ENCODE measurements at places on chromosomes 2 and 18. TPM values are rescaled to one million over a fixed set of nuclear protein-coding genes. Genes with fewer than 3 reads are reported as not detected.

GRCh38 chr2:83240611-83241010, 1218.5 kb downstream of the SUCLG1 start:
- no peak for DNase-seq

- no peak for DNase-seq
These were observed 118.1 kb upstream of the CXCR4 start for GRCh38 chr2:136236019-136236418.

DNA sequence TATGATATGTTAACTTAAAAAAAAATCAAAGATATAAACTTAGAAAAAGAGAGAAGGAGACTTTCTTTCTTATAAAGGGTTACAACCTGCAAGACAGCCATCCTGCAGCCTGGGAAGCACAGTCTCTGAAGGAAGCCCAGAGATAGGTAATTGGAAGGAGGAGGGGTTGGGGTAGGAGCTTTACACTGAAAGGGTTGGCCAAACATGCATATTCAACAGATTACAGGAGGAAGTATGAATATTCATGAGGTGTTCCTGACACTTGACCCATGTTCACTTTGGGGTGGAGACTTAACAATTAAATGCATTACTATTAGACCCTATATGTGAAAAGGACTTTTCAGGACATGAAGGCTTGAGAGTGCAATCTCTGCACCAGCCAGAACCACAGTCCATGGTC, 71.7 kb upstream of the CDH2 start:
- no peak for DNase-seq

DNA sequence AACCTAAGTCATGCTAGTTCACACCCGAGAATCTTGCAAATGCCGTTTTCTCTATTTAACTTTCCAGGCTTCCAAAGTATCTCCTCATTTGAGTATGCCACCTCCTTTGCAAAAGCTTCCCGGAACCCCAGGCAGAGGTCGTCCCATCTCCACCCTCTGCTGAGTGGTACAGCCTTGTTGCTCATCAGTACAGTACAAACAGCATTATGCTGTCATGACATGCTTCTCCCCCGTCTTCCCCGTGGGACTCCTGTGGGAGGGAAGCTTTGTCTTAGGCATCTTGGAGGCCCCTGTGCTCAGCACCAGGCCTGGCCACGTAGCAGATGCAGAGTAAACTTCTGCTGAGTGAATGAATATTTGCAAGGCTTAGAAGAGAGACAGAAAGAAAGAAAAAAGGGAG, 102.7 kb downstream of the CDCA7 start:
- no peak for DNase-seq

- DNase-seq = no peak
These were observed 48.9 kb upstream of the HPCAL1 start for GRCh38 chr2:10253596-10254372.

- DNase-seq = no peak
These were observed 5.0 kb downstream of the CXCR2 start for GRCh38 chr2:218130822-218131221.

C2orf78 gene
- not detected for polyA plus RNA-seq
